Dorsolateral prefrontal cortex (tissue), 122 donors: ENCODE measurements at places on chromosomes 6 and 20.

DNA sequence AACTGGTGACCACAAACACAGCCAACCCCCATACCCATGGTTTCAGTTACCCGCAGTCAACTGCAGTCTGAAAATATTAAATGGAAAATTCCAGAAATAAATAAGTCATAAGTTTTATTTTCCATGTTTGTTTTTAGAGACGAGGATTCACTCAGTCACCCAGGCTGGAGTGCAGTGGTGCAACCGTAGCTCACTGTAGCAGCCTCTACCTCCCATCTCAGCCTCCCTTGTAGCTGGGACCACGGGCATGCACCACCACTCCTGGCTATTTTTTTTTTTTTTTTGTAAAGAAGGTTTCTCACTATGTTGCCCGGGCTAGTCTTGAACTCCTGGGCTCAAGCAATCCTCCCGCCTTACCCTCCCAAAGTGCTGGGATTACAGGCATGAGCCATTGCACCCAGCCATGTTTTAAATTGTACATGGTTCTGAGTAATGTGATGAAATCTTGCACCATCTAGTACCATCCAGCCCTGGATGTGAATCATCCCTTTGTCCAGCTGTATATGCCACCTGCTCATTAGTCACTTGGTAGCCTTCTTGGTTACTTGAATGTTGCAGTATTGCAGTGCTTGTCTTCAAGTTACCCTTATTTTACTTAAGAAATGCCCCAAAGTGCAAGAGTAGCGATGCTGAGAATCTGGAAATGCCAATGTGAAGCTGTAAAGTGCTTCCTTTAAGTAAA, 14.5 kb downstream of the CSNK2A1 start:
- no peak for DNase-seq

GRCh38 chr6:30730601-30731435, 10.7 kb downstream of the TUBB start:
- DNase-seq = peak; percentile 67

DNA sequence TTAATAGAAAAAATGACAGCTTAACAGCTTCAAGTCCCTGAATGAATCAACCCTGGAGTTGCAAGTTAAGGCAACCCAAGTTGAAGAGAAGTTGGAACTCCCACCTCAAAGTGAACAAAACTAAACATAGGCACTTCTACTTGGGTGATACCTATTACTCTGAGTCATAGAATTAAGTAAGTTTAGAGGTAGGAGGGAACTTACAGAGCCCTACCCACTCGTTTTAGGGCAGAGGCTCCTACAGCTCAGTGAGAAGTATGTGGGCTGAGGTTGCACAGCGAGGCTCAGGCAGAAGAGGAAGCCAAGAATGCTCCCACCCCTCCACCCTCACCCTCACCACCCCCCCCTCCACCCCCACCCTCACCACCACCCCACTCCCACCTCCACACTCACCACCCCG, 42.2 kb downstream of the NFATC2 start:
- no peak for DNase-seq

- DNase-seq = no peak
Observed at GRCh38 chr20:15675813-15676484, 897.3 kb downstream of the KIF16B start.

DNA sequence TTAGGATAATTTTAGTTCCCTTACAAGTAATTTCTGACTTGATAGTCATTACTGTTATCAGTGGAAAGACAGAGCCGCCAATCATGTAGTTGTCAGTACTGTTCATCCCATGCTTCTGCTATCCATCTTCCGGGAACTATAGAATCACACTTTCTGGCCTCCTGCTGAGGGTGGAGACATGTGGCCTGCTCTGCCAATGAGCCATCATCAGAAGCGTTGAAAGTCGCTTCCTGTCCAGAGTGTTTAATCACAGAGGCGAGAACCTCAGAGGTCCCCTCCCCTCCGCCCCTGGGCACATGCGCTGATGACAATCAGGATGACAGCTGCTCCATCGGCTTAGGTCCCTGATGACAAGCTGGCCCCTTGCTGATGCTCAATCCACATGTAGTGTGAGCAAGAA, 3.0 kb downstream of the DDO start:
- DNase-seq = no peak
